ENCODE measurements at places on chromosomes 4 and X.
A peak's percentile ranks its signal among the peaks of the same experiment; 100 is the strongest.

DNA sequence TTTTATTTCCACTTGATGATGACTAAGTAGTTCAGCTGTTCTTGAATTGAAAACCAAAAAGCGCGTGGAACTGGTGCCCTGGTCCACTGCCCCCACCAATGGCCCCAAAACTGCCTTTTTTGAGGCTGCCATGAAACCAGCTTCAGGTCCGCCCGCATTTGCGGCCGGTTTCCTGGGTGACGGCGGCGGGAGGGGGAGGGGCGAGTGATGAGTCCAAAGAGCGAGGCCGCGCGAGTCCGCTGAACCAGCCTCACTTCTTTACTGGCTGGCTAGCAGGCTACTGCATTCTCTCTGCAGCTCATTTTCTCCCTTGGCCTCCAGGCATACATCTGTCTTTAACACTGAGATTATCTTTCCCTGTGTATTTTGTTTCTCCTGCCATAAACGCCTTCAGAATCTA lies 72.9 kb upstream of the FABP2 start:
- DNase-seq = no peak

- no peak for DNase-seq
These were observed 96.4 kb upstream of the PPARGC1A start for GRCh38 chr4:23986270-23986669.

- DNase-seq = no peak
These were observed 154.2 kb upstream of the TBL1X start for GRCh38 chrX:9310616-9311015.

DNA sequence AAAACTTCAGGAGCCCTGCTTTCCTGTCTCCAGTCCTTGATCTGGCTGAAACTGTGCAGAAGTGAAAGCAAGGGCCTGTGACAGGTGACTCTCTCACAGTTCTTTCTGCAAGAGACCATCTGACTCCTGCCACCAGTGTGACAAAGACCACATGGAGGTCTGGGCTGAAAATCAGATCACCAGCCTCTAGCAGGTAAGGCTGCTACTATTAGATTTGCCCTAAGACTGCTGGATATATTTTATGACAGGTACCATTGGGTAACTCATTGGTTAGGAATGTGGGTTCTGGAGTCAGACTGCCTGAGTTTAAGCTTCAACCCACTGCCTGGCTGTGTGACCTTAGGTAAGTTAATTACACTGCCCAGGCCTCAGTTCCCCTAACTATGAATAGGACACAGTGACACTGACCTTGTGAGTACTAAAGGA lies 163.3 kb upstream of the SLC7A11 start:
- no peak for DNase-seq

GRCh38 chr4:160595646-160596045 lies 1492.8 kb downstream of the RAPGEF2 start:
- no peak for DNase-seq

DNA sequence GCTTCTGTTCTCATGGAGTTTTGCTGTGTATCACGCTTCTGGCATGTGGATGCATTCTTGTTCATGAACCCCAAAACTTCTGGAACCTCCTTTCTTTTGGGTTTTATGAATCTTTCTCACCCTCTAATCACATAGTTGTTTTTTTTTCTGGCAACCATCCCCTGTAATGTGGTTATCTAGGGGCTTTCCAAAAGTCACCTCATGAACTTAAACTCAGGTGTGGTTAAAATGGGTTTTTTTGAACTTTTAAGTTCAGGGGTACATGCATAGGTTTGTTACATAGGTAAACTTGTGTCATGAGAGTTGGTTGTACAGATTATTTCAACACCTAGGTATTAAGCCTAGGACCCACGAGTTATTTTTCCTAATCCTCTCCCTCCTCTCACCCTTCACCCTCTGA lies 1099.4 kb upstream of the SLIT2 start:
- DNase-seq = no peak

DNA sequence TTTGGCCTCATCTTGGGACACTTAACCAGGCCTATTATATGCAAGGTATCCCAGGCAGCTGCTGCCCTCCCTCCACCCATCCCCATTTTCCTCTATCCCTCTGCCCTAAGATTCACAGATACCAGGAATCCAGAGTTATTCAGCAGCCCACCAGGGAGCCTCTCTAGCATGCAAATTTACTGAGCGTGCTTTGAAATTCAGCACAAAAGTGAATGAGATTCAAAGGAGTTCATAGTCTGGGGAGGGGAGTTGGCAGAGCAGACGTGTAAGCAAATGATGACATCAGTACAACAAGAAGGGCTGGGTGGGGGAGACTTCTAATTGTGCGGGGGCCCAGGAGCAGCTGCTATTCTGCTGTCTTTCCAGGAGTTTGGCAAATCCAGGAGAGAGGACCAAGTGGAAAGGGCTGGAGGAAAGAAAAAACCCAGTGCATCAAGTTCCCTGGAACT lies 1.7 kb upstream of the MTM1 start:
- DNase-seq = no peak

- no peak for DNase-seq
These were observed 607 bp upstream of the DKC1 start for GRCh38 chrX:154761977-154762536.

GRCh38 chr4:101033986-101034385 lies 313.3 kb downstream of the PPP3CA start:
- no peak for DNase-seq

- DNase-seq = no peak
These were observed 113.7 kb upstream of the LSM6 start for GRCh38 chr4:146061610-146062334.

- DNase-seq = no peak
These were observed 29.4 kb downstream of the SNX25 start for GRCh38 chr4:185238750-185239149.

DNA sequence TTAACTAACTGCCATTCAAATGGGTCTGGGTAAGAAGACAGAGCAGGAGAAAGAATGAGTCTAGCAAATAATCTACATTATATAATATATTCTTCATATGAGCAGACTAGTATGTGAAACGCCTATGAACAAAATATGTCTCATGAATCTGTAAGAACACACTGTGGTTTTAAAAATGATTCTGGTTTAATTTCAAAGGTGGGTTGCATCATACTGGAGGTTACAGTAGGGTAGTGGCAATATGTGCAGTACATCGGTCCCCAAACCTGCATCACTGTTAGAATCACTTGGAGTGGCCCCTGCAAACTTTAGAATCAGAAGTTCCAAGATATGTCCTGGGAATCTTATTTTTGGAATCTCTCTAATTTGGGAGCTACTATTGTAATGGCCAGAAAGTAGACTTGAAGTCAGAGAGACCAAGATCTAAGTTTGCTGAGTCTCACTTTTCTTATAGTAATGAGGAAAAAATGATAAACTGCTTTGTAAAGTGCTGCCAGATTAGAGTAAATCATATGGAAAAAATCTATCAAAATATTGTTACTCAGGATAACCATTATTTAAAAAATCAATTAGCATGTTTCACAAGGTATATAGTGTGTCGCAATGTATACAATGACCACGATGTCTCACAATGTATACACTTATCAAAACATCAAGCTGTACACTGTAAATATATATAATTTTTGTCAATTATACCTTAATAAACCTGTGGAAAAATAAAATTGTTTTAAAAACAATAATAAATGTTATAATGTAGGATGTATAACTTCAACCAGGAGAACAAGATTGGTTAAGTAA lies 37.9 kb upstream of the ARSJ start:
- no peak for DNase-seq

DNA sequence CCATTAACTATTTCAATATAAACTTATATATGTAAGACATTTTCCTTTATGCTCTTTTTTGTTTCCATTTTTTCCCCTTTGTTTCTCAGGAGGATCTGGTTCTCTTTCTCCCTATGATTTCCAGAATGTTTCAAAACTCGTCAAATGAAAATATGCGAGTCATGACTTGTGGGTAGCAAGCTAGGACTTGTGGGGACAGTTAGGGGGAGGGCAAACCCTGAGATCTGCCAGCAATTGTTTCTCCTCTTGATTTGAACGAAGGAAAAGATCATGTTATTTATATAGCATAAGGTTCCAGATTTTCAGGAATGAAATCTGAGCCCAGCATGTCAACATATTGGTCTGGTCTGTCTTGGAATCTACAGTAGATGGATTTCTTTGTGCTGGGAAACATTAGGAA lies 28.9 kb upstream of the GPC4 start:
- DNase-seq = no peak

DNA sequence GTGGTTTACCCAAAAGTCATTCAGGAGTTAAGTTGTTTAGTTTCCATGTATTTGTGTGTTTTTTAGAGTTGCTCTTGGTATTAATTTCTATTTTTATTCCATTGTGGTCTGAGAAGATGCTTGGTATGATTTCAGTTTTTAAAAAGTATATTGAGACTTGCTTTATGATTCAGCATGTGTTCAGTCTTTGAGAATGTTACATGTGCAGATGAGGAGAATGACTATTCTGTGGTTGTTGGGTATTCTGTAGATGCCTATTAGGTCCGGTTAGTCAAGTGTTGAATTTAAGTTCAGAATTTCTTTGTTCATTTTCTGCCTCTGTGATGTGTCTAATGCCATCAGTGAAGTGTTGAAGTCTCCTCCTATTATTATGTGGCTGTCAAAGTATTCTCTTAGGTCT lies 249.4 kb downstream of the ARHGAP10 start:
- DNase-seq = no peak

DNA sequence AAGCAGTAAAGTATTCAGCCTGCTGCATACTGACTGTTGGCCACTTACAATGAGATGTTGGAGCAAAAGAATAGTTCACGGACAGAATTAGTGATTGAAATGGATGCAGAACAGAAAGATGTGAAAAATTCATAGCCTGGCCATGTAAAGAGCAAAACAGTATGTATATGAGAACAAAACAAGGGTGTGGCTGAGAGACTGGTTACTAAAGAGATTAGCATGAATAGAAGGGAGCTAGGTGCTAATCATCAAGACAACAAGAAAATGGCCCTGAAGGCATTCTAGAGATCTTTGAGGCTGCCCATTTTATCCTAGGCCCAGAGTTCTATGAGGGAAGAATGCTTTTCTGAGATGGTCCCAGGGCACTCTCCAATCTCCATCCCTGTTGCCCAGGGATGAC lies 208.5 kb downstream of the ARHGEF9 start:
- DNase-seq = no peak

DNA sequence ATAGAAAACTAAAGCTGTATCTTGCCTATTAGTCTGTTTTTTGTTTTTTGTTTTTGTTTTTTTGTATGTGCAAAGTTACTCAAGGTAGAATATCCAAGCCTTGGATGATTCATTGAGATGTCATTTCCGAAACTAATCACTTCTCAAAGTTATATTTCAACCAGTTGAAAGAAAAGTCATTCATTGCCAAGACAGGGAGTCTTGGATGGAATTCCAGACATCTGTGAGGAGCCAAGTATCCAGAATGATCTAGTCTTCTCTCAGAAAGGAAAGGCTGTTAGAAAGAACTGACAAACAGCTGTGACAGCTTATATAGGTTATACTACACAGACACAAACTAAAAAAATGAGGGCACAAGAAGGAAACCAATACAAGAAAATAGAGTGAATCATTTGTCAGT lies 141.1 kb upstream of the NDST3 start:
- DNase-seq = no peak

GRCh38 chr4:82930848-82931755 lies 30.6 kb downstream of the THAP9 start:
- no peak for DNase-seq

DNA sequence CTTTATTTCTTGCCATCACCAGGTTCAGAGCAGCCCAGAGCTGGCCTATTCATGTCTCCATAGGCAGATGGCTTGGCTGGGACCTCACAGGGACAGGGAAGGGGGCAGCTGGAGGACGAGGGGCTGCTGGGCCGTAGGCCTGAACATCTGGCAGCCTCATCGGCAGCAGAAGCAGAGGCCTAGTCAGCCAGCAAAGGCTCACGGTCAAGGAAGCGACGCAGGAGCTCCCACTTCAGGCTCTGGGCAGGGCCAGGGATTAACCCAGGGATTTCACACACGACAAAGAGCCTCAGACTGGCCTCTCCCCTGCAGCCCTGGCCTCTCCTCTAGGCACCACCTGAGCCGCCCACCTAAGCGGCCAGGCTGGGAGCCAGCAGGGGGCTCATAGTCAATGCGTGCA lies 46.0 kb upstream of the MAN2B2 start:
- no peak for DNase-seq

DNA sequence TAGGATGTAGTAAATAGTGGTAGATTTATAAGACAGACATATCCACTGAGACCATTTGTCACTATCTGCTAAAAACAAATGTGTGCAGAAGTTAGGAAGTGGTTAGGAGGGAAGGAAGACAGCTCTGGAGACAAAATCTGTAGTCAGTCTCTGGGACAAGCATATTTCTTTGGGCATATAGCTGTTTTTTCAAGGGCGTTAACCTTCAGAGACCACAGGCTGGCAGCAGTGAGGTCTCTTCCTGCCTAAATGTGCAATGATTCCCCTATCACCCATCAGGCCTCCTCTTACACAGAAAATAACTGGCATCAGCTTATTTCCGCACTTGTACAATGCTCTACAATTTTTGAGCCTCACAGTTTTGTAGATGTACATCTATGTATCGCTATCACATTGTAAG lies 6.5 kb downstream of the TMEM150C start:
- no peak for DNase-seq

DNA sequence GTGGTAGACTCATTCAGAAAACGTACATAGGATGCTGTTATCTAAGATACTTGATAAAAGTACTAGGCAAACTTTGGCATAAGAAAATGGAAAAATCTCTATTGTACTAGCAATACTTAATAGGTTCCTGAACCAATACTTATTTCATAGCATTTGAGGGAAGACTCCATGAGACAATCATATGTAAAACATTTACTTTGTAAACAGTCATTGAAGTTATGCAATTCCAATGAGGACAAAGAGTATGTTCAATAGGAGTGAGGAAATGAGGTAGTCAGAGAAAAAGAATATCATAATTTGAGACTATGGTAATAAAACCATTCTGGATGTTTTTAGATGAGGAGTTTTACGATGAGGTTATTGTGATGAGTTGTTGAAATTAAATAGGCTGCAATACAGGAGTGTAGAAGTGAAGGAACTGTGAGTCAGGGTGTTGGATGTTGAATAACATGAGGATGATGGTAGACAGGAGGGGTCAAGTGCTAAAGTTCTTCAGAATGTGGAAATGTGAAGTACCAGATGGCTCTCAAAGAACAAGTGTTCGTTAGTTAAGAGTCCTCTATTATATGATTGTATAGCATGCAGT lies 397.9 kb downstream of the PPP3CA start:
- no peak for DNase-seq

- DNase-seq = no peak
These were observed 47.2 kb downstream of the AFAP1 start for GRCh38 chr4:7892212-7893019.

DNA sequence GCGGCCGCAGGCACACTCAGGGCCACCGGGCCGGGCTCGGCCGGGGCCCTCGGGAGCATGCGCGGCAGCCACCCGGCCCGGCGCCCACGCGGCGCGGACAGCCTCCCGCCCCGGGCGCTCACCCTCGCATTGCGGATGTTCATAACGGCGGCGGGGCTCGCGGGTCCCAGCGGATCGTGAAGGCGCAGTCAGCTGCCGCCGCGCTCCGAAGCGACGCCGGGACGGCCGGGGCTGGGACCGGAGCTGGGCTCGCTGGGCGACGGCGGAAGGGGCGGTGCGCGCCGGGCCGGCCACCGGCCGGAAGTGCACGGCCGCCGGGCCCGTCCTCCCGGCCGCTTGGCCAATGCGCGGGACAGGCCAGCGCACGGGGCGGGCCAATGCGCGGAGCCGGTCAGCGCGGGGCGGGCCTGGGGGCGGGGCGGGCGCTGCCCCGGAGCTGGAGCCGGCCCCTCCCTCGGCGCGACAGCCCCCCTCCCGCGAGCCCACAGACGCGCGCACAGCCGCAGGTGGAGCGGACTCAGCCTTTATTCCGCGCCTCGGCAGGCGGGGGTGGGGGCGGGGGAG lies at the start of gene NAA10:
TSS of gene NAA10 (minus strand) at position 276 of the 564 bp plus-strand sequence. CDS start at position 143, 133 bp downstream.
- peak; percentile 86 for DNase-seq
